ENCODE measurements at places on chromosomes 3 and 15. TPM values are rescaled to one million over a fixed set of nuclear protein-coding genes. Genes with fewer than 3 reads are reported as not detected.

Gene COMMD2
- 51.9 TPM for total RNA-seq

Gene ADGRG7
- 2.7 TPM for total RNA-seq

Gene GTPBP8
- total RNA-seq, result 18.3 TPM

Gene IL17RD
- total RNA-seq, result 2.2 TPM

Gene LMAN1L
- total RNA-seq, result 0.80 TPM

Gene FBXL22
- 0.24 TPM for total RNA-seq

Gene KIF15
- total RNA-seq, result 21.9 TPM

Gene C3orf49
- not detected for total RNA-seq

Gene LRRIQ4
- 0.15 TPM for total RNA-seq

Gene GASK1A
- 1.9 TPM for total RNA-seq

Gene POC1A
- total RNA-seq, result 16.1 TPM

Gene SPATA12
- total RNA-seq, result not detected

Gene BFSP2
- not detected for total RNA-seq

Gene POLQ
- 20.3 TPM for total RNA-seq

Gene DISP2
- total RNA-seq, result 0.62 TPM

Gene COL8A1
- 2.7 TPM for total RNA-seq

Gene GOLGA6C
- not detected for total RNA-seq

Gene TP63
- 4.9 TPM for total RNA-seq

Gene DENND4A
- total RNA-seq, result 13.2 TPM

Gene HSPBAP1
- 8.2 TPM for total RNA-seq

Gene ARPC4
- 152 TPM for total RNA-seq

Gene TNFAIP8L3
- 0.24 TPM for total RNA-seq

Gene RTP2
- not detected for total RNA-seq

Gene DLEC1
- total RNA-seq, result not detected

Gene SLCO3A1
- 17.7 TPM for total RNA-seq

Gene WDR82
- 50.1 TPM for total RNA-seq

Gene FAM107A
- total RNA-seq, result not detected

Gene CFAP100
- total RNA-seq, result not detected

Gene RHOV
- total RNA-seq, result 1.6 TPM

Gene CD276
- total RNA-seq, result 74.6 TPM

Gene FANCD2OS
- not detected for total RNA-seq

Gene GOLGA8J
- 0.22 TPM for total RNA-seq

Gene FGD5
- not detected for total RNA-seq

Gene ARGFX
- total RNA-seq, result not detected

Gene CCNB2
- total RNA-seq, result 129 TPM

Gene NR2E3
- total RNA-seq, result not detected

Gene GREM1
- 1.5 TPM for total RNA-seq

Gene CCK
- 18.4 TPM for total RNA-seq

Gene GUCA1C
- total RNA-seq, result not detected

Gene TGM4
- total RNA-seq, result 0.09 TPM

Gene TOP2B
- 154 TPM for total RNA-seq

Gene CPLX3
- total RNA-seq, result 0.17 TPM

Gene RETNLB
- total RNA-seq, result not detected

Gene ABTB1
- 4.1 TPM for total RNA-seq

Gene CISH
- 0.86 TPM for total RNA-seq

Gene BNC1
- 0.46 TPM for total RNA-seq

Gene CA12
- total RNA-seq, result 0.68 TPM

Gene QTRT2
- total RNA-seq, result 62.4 TPM

Gene CX3CR1
- not detected for total RNA-seq

Gene A4GNT
- total RNA-seq, result not detected

Gene GABRR3
- total RNA-seq, result not detected

Gene RTF1
- 55.3 TPM for total RNA-seq

Gene ZNF662
- total RNA-seq, result not detected

Gene ST3GAL6
- total RNA-seq, result 8.2 TPM

Gene EPHB3
- 19.4 TPM for total RNA-seq

Gene GRAMD1C
- 4.5 TPM for total RNA-seq

Gene CAMP
- total RNA-seq, result not detected

Gene NECTIN3
- total RNA-seq, result 11.7 TPM

Data from A673 (cell line).